ENCODE measurements at places on chromosomes 5 and 9.
A peak's percentile ranks its signal among the peaks of the same experiment; 100 is the strongest.

DNA sequence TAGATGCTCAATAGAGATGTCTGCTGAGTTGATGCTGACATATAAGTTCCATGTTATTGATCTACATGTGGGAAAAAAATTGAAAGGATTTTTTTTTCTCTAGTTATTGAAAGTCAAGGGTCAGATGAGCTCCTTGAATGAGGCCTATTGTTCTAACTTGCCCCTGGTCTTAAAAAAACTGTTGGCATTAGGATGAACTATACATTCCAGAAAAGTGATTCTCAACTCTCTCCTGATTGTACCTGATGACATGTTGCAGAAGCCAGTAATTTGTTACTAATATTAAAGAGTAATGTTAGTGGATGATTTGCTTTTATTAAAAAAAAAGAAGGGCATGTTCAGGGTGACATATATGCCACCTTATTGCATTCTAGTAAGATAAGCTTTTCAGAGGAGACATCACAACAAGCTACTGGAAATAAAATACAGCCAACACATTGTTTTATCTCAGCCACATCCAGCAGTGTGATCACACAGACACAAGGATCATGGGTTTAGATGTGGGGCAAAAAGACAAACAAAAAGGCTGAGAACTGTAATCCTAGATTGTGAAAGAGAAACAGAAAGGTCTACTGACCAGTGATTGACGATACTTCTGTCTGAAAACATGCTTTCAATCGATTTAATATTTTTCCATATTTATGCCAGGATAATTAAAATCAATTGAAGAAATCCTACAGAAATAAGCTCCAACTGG is 1314.1 kb upstream of the C9orf72 start:
- no peak for DNase-seq

DNA sequence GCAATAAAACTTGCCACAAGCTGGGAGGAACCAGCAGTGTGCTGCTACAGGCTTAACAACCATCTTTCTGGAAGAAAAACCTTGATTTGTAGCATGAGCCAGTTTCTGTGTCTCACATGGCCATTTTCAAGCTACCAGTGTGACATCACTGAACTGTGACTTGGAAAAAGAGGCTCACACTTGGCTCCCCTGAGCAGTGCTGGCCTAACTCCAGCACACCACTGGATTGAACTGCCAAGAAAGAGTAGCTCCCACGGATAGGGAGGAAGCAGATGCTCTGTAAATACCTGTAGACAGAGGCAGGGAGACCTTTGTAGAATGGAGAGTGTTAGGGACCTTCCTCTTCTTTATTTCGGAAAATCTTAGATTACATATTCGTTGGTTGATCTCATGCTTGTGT is 197.9 kb downstream of the SH3GL2 start:
- DNase-seq = no peak

GRCh38 chr5:76733049-76733417 is 17.1 kb downstream of the F2R start:
- peak; percentile 78 for DNase-seq

GRCh38 chr9:95678759-95679158 is 162.0 kb upstream of the PTCH1 start:
- no peak for DNase-seq

DNA sequence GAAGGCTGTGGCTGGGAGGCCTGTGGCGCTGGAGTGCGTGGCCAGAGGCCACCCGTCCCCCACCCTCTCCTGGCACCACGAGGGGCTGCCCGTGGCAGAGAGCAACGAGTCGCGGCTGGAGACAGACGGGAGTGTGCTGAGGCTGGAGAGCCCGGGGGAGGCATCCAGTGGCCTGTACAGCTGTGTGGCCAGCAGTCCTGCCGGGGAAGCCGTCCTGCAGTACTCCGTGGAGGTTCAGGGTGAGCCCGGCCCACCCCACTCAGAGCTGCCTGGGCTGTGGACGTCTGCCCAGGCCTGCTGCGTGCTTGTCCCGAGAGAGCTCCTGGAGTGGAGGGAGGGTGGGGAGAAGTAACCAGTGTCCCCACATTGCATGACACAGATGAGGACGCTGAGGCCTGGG is 89.2 kb downstream of the HMCN2 start:
- DNase-seq = no peak

- peak; percentile 32 for DNase-seq
Observed at GRCh38 chr5:173581408-173582215, 34.8 kb downstream of the BOD1 start.

GRCh38 chr5:143582869-143583268 is 179.4 kb upstream of the NR3C1 start:
- no peak for DNase-seq

GRCh38 chr5:158929552-158930218 is 170.0 kb downstream of the EBF1 start:
- DNase-seq = no peak

GRCh38 chr5:107875833-107876232 is 205.1 kb upstream of the EFNA5 start:
- DNase-seq = no peak

GRCh38 chr9:127216210-127216887 is 48.2 kb upstream of the GARNL3 start:
- DNase-seq = no peak

DNA sequence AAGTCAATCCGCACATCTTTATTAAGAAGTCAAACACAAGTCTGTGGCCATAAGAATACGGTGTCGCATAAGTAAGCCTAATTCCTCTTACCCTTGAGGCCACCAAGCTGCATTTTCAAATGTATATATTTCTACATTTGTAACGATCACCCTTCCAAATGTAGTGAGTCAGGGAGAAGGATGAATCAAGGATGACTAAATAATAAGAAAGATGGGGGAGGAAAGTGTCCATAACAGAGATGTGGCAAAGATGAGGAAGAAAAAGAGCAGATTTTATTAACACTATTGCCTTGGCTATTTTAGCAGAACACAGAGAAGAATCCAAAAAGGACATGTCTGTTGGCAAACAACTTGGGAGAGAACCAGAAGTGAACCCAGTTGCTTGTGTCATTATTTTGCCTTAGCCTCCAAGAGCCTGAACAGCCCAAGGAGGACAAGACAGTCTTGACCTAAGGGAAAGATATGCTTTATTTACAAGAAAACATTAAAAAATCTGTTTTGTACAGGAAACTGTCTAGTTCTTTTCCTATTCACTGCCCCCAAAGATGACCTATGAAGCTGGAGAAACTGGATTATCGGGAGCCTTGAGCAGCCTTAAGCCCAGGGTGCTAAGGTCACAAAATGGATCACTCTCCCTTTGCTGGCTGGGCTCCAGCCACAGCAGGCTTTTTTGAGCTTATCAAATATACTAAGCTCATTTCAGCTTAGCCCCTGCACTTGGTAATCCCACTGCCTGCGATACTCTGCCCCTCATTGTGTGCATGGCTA is 101.5 kb downstream of the PLCXD3 start:
- no peak for DNase-seq

GRCh38 chr5:177328545-177329231 is 17.0 kb upstream of the MXD3 start:
- DNase-seq = no peak

GRCh38 chr5:180605554-180606214 is 14.4 kb upstream of the SCGB3A1 start:
- peak; percentile 49 for DNase-seq

DNA sequence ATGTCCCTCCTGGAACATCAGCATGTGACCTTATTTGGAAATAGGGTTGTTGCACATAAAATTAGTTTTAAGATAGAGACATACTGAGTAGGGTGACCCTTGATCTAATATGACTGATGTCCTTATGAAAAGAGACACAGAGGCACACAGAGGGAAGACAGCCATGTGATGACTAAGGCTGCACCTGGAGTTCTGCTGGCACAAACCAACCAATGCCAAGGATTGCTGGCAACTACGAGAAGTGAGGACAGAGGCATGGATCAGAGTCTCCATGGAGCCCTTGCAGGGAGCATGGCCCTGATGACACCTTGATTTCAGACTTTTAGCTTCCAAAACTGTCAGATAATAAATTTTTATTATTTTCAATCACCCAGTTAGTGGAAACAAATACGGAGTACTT is 101.9 kb downstream of the FBXL7 start:
- DNase-seq = no peak

DNA sequence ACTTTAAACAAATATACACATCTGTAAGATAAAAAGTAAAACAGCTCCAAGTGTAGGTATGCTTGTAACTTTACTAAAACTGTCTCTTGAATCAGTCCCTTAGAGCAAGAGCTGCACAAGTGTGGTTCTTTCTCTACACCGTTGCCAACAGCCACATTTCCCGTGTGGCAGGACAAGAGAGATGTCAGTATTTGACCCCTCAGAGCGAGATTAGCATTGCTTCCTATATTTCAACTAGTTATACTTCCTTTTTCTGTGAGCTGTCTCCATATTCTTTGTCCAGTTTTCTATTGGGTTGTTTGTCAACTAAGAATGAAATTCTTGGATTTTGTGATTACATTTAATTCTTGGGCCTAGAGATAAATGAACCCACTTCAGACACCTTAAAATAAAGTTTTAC is 8.0 kb downstream of the PLIN2 start:
- DNase-seq = no peak

DNA sequence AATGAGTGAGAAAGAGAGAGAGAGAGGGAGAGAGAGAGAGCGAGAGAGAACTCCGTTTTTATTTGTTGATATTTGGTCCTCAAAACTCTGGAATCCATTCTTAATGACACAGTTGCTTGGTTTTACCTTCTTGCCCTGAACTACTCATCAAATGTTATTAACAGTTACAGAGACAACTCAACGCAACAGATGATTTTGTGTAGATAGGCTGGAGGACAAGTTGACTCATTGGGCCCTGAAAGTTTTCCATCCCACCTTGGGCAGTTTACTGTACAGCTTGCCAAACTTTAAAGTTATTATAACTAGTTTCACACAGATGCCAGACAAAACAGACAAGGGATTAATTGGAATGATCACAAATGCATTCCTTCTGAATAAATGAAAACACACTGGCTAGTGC is 339.9 kb downstream of the ARL15 start:
- no peak for DNase-seq

GRCh38 chr5:77946381-77947040 is 170.4 kb upstream of the TBCA start:
- no peak for DNase-seq

GRCh38 chr5:53091289-53091688 is 18.3 kb downstream of the MOCS2 start:
- DNase-seq = no peak

DNA sequence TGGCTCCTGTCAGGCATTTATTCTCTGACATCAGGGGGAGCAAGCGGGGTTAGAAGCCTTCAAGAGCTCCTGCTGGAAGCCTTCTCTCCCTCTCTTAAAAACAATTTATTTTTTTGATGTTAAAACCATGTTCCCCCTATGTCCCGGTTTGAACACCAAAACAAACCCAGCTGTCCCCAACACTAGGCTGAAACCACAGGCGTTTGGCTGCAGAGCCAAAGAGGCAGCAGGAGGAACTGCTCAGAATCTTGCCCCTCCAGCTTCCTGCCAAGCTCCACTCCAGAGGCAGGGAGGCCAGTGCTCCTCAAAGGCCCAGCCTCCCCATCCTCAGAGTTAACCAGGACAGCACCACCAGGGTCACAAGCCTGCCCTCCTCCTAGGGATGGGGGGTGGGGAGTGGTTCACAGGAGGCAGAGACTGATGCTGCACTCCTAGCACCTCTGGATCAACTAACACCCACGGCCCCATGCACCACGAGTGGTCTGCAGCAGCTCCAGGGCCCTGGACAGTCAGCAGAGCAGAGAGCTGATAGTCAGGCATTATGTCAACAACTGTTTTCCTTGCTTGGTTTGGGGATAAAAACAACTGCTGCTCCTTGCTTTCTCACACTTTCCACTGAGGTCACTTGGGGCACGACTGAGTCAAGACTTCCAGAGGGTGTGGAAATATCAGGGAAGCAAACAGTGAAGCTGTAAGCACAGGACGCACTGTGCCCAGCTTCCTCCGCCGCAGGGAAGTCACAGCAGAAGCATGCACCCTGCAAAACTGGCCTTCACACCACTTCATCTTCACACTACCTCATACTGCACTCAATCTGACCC is 96.5 kb upstream of the ADRA1B start:
- DNase-seq = no peak

DNA sequence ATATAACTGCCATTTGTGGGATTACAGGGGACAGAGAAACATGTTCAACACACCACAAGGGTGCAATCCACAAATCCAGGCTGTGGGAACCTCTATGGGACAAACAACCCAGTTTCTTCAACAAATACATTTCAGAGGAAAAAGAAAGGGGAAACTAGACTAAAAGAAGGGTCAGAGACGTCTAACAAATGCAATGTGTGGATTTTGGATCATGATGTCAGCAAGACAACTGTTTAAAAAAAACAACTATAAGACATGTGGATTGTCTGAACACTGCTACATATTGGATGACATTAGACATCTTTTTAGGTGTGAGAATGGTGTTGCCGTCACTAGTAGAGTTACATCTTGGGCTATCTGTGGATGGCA is 3.9 kb upstream of the RALGDS start:
- no peak for DNase-seq

DNA sequence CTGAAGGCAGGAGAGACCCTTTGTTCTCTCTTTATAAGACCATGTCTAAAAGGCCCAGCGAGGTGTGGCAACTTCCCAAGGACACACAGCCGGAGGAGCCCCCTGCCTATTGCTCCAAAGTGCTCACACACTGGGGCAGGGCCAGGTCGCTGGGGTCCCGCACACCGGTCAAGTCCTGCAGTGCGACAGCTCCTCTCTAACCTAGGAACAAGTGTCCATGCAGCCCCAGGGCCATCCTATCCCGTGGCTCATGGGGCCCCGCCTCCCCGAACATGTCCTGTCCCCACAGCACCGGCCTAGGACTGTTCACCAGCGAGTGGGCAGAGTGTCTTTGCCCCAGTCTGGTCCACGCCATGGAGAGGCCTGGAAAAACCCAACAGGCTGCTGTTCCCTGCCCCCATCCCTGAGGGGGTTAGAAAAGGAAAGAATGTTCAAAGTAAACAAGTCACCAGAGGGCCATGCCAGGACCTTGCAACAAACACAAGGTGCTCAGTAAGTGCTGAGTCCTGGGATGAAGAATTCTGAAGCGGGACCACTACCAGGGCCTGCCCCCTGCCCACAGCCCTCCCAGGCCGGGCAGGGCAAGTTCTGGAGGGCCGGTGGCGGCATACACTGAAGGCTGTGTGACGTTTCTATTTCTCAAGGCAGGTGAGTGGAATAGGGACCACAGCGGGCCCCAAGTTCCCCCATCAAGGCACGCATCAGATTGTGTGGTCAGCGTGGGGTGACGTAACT is 938 bp downstream of the NINJ1 start:
- peak; percentile 73 for DNase-seq

DNA sequence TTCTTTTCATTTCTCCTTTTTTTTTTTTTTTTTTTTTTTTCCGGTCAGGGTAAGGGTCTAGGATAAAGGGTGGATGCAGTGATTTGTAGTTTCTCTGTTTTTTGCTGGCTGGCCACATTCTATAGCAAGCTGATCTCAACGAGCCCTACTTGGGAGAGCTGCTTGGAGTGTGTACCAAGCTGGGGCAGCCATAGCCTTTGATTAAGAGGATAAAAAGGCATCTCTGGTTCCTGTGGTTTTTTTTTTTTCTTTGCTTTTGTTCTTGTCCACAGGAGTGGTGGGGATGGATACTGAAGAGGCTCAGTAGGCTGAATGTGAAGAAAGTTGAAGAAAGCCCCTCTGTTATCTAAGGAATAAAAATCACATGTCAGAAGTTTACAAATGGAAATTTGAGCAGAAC is 955.3 kb upstream of the WWC1 start:
- no peak for DNase-seq

GRCh38 chr9:110125207-110125751 is 82.7 kb downstream of the C9orf152 start:
- no peak for DNase-seq

Data from CD4-positive, alpha-beta T cell treated with Interleukin-10 for 1 hour (primary cell).